ENCODE measurements at places on chromosomes 13 and 19.

DNA sequence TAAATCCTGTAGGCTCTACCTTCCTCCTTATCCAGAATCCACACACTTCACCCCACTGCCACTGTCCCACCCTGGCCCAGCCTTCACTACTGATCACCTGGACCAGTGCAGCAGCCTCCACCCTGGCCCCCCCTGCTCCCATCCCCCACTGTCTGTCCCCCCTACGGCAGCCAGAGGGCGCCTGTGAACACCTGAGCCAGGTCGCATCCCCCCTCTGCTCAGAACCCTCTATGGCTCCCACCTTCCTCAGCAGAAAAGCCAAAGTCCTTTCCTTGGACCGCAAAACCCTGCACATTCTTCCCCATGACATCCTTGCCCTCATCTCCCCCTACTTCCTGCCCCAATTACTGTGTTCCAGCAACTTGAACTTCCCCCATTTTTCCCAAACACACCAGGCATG is 20.6 kb downstream of the ELAVL3 start:
- DNase-seq, result no peak

GRCh38 chr13:78884571-78884970 is 225.6 kb upstream of the OBI1 start:
- DNase-seq, result no peak

GRCh38 chr13:44713788-44714469 is 137.8 kb upstream of the TSC22D1 start:
- no peak for DNase-seq

- no peak for DNase-seq
These were observed 133.2 kb downstream of the LMO7 start for GRCh38 chr13:75769141-75769905.

DNA sequence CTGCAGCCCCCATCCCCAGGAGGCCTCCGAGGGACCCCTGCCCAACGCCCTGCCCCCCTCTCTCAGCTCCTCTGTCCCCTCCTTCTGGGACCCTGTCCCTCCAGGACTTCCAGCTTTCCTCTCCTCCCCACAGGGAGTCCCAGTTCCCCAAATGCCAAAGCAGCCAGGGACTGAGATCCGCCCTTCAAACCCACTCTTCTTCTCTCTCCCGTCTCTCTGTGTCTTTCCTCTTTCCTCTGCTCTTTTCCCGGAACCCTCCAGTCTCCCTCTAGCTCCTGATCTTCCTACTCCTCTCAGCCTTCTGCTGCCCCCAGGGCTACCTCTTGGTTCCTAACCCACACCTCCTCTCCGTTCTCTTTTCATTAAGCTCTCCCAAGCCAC is 377 bp downstream of the CA11 start:
- DNase-seq, result no peak

DNA sequence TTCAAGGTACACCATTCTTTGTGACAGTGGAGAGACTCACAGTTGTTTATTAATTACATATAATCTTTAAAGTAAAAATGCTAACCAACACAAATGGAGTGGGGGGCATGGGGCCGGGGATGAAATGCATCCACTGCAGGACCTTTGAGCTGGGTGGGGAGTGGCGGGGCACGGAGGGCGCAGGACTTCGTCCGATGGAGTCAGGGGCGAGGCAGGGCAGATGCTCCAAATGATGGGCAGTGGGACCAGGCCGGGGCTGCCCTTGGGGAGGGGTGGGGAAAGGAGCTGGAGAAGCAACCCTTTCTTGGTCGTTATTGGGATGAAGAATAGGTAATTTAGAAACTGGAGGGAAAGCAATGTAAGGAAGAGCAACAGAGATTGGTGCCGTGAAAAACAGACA is 220.0 kb downstream of the TEX29 start:
- DNase-seq, result no peak

GRCh38 chr19:3268326-3268725 is 43.9 kb downstream of the CELF5 start:
- no peak for DNase-seq

DNA sequence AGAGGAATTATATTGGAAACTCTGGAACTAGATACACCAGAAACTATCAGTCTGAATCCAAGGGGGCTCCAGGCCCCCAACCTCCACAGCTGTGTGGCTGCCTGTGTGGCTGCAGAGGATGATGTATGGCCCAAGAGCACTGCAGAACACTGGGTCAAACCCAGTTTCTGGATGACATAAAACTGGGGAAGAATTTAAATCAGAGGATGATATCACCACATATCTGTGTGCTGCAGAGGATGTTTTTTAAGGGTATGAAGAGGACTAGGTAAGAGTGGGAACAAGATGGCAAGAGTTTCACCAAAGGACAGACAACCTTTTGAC is 226.4 kb downstream of the SUCLA2 start:
- DNase-seq, result no peak

GRCh38 chr13:106029676-106030290 is 505.7 kb downstream of the EFNB2 start:
- DNase-seq, result no peak

GRCh38 chr13:113747291-113747833 is 11.7 kb upstream of the TMEM255B start:
- DNase-seq, result no peak

DNA sequence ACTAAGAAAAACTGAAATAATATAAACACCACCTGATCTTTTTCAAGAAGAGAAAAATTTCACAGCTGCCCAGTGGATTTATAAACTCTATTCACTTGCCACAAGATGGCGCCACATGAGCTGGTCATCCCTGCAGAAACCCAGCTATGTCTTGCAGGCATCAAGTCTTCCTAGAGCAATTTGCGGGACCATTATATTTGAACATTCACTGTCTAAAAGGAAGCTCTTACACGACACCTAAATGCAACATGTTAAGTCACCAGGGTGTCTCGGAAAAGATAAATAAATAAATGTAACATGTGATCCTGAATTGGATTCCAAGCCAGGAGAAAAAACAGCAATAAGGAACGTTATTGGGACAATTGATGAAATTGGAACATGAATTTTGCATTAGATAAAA is 20.3 kb upstream of the AKT2 start:
- peak; percentile 8 for DNase-seq

DNA sequence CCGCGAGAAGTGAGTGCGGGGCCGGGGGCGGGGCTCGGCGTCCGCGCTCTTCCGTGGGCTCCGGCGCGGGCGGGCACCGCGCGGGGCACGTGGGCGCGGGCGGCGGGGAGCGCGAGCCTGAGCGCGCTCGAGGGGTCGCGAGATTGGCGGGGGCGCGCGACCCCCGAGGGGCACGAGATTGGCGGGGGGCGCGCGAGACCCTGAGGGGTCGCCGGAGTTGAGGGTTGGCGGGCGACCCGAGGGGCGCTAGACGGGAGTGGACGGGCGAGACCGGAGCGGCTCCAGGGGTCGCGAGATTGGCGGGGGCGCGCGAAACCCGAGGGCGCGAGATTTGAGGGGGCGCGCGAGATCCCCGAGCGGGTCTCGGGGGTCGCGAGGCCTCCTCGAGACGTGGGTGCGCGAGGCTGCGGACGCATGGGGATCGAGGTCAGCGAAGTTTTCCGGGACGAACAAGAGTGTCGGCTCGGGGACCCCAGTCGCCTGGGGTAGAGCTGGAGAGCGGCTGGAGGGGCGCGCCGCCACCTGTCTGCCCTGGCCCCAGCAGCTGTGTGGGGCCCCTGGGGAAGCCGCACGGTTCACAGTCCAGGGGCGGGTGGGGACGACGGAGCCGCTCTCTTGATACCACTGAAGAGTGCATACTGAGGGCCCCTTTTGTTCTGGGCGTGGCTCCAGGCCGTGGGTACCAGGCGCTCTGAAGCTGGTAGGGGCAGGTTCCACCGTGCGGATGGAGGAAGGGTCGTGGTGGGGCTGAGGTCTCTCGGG is 682 bp downstream of the SSBP4 start:
- no peak for DNase-seq

GRCh38 chr19:18099623-18099995 is 2.0 kb downstream of the MAST3 start:
- DNase-seq, result no peak

DNA sequence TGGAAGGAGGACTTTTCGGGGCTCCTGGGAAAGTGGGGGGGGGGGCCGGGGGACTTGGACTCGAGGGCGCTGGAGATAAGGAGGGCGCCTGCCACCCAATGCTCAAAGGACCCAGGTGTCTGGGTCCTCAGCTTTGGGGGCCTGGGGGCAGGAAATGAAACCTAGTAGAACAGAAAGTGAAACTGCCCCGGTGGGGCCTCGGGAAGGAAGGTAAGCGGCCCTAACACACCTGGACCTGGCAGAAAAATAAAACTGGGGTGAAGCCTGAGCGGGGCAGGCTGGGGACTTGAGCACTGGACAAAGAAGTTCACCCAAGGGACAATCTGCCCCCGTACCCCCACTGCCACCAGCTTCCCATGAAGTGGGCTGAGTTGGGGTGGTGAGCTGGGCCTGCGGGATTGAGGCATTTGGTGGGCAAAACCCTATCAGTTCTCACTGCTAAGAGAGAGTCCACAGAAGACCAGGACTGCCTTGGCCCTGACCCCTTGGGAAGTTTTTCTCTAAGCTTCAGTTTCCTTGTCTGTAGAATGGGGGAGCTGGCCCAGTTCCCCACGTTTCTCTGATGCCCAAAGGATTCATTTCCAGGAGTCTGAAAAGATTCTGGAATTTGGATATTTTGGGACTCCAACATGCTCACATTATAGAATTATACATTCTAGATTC is 2.3 kb downstream of the PRKD2 start:
- no peak for DNase-seq

- DNase-seq, result no peak
These were observed 442 bp downstream of the REXO1 start for GRCh38 chr19:1847684-1848398.

- no peak for DNase-seq
These were observed 865 bp downstream of the ZNF382 start for GRCh38 chr19:36605877-36606478.

DNA sequence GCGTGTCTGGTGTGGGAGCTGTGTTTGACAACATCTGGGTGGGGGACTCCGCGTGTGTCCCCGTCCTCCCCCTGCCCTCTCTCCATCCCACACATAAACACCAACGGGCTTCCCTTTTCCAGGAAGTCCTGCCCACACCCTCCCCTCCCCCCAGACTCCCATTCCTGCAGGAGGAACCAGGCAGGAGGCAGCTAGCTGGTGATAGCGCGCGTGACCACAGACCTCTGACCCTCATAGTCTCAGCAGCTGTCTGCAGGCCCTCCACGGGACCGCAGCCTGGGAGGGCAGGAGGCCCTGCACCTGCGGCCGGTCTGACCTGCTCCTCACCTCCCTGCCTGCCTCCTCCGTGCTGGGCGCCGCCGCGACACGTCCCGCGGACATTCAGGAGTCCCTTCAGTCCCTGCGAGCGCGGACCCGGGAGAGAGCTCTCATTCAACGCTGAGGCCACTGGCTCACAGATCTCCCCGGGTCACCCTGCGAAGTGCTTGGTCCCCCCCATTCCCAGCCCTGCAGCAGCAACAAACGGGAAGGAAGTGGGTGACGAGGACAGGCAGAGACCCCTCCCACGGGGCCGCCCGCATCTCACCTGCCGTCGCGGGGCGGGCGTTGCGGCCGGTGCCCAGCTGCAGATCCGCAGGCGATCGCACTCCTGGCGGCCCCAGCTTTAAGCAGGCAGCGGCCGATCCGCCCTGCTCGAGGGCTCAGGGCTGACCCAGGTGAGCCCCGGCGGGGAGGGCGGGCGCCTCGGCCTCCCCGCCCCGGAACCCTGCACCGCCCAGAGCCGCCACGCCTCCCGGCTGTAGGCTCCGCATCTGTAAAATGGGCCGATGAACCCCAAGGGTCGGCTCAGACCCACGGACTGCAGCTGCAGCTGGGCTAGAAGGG is 1.1 kb upstream of the ACP5 start:
- no peak for DNase-seq

DNA sequence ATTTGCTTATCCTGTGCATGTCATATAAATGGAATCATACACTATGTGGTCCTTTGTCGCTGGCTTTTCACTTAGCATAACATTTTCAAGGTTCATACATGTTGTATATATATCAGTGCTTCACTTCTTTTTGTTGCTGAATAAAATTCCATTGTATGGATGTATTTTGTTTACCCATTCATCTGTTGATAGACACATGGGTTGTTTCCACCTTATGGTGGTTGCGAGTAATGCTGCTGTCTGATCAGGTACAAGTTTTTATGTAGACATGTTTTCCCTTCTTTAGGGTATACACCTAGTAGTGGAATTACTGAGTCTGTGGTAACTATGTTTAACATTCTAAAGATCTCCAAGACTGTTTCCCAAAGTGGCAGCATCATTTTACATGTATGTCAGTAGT is 102.5 kb downstream of the RNF17 start:
- no peak for DNase-seq

DNA sequence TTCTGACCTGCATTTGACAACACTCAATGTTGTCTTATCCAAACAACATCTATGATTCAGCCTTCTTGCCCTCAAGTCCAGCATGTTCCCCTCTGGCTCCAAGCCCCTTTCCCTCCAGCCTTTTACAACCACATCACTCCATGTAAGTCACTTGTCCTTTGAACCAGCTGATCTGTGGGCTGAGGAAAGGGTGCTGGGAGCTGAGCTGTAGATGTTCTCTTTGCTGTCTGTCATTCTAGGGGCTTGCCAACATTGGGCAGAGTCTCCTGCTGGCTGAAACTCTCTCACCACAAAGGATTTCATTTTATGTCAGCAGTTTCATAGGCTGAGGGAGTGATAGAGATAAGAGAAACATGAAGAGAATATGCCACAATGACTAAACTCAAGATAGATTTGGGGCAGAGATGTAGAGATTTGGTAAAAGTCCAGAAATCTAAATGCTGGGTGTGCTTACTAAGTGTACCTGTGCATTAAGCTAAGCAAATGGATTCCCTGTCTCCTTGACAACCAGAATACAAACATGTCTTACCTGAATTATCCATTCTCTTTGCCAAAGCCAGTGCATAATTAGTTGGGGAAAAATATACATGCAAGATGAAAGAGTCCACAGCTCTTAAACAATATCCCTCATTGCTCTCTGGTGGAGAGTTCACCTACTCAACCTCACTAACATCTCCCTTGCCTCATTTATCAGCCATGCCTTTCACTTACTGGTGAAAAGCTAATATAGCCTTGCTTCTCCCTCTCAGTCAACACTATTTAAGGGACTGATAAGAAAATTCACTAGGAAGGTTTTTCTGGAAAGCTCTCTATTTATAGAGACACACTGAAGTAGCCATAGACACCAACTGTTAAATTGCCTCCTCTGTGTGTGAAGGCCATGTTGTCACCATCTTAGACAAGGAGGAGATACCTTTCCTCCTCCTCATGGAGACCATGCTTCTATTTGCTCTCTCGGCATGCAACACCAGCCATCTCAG is 175.5 kb upstream of the SERP2 start:
- no peak for DNase-seq

GRCh38 chr19:11693505-11694499 is 44.9 kb downstream of the ZNF823 start:
- no peak for DNase-seq

DNA sequence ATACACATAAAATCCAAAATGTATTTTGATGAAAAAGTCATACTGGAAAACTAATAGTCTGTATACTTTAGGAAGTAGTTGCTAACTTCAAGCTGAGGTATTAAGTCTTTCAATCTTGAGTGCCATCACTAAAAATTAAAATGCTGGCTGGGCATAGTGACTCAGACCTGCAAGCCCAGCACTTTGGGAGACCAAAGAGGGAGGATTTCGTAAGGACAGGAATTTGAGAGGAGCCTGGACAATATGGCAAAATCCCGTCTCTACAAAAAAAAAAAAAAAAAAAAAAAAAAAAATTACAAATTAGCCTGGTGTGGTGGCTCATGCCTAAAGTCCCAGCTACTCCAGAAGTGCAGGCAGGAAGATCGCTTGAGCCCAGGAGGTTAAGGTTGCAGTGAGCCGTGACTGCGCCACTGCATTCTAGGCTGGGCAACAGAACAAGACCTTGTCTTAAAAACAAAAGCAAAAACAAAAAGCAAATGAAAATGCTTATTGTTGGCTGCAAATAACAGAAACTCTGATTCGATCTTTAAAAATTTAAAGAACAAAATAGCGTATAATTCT is 1994.2 kb upstream of the PCDH20 start:
- no peak for DNase-seq

- no peak for DNase-seq
These were observed 288.9 kb downstream of the KCNRG start for GRCh38 chr13:50303963-50304721.

All from esophagus squamous epithelium (tissue), 5 donors.